ENCODE measurements at places on chromosomes 2 and 18.

- no peak for DNase-seq
These were observed 492.1 kb upstream of the PIK3C3 start for GRCh38 chr18:41462946-41463345.

DNA sequence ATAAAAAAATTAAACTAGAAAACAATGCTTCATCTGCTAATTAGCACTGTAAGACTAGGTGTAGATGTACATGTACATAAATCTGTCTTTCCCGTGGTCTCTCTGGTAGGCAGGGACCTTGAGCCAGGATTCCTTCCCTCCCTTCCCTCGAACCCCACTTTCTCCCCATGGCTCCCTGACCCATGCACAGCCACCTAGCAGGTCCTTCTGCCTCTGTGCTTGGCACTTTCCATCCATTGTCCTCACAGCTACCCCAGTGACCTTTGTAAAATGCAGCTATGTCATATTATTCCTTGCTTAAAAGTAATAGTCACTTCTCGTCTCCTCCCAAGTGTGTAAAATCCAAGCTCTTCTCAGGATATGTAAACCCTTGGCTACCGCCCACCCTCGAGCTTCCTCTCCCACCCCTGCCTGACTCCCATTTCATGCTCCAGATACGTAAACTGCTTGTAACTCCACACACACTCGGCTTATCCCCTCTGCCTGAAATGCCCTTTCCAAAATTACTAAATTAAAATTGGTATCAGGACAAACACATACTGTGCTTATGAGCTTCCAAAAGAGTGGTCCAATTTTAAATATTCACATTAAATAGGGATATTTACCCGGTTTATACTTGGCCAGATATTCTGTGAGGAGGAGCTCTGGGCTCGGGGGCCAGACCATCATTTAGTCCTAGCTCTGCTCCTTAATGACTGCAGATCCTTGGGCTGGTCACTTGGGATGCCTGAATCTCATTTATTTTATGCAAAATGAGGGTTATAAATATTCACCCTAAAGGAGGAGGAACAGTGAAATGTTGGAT is 54.0 kb upstream of the RALBP1 start:
- no peak for DNase-seq

- no peak for DNase-seq
These were observed 156.1 kb downstream of the COL4A4 start for GRCh38 chr2:227007940-227008339.

GRCh38 chr2:150587547-150588505 is 100.4 kb upstream of the RND3 start:
- DNase-seq: no peak

- DNase-seq: no peak
These were observed 15.2 kb downstream of the ITGAV start for GRCh38 chr2:186605041-186605440.

- DNase-seq: peak; percentile 23
These were observed 70.8 kb downstream of the EPHA4 start for GRCh38 chr2:221501210-221501882.

- DNase-seq: no peak
These were observed 125.4 kb upstream of the FOSL2 start for GRCh38 chr2:28267282-28267681.

DNA sequence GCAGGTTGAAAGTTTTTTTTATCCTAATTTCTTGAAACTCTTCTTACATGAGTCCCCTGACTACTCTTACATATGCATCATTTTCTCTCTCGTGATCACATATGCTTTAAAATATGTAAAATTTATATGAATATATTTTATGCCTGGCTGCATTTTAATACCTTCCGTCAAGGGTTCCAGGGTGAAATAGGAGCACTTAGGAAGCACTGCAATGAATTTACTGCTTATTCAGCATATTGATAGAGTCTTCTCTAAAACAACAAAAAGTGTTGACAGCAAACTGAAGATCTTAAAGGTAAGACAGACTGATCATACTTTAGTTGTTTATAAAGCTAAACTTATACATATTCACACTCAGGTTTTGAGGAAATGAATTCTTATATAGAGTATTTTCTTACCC is 1191.6 kb upstream of the CRIM1 start:
- no peak for DNase-seq

DNA sequence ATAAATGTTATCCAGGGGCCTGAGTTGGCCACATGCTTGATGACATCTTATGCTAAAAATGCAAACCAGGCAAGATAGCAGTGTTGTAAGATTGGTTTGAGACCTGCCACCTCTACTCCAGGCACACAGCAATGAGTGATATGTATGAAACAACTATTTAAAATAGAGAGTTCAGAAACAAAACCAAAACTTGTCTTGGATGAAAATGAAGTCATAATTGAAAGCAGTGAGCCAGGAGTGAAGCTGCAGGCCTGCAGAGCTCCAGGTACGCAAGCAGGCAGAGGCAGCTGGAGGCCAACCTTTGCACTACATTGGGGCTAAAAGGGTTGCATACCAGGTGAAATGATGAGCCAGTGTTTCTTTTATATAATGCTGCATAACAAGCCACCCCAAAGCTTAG is 89.2 kb upstream of the SPATS2L start:
- DNase-seq: no peak

DNA sequence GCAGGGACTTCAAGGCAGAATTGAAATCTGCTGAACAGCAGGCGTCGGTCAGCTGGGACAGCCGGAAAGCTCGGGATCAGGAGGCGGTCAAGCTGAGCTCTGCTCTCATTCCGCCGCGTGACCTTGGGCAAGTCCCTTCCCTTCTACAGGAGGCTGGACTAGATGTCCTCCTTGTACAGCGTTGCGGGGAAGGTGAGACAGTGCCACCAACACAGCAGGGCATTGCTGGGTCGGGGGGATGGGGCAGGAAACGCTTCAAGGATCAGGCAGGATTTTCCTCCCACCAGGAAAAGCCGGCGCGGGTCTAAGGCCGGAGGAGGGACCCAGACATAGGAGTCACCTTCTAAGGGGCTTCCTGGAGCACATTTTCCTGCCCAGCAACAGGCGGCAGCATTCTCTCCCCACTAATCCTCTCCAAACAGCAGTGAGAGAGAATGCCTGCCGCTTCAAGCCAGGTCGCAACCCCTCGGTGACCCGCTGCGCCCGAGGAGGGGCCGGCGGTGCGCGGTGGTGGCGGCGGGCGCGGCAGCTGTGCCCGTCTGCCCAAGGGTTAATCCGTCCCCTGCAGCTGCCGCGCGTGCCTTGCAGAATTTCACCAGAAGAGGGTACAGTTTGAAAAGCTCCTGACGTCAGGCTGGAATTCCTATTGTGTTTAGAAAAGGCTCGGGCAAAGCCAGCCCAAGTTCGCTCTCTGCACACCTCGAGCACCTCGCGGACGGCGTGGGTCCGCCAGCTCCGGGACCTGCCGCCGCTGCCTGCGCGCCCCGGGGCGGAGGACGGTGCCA is at the start of gene KCNF1:
Gene KCNF1, plus strand, starts transcription at position 644 of the 785 bp plus-strand sequence. CDS start 493 bp downstream, outside the sequence.
- DNase-seq: no peak

DNA sequence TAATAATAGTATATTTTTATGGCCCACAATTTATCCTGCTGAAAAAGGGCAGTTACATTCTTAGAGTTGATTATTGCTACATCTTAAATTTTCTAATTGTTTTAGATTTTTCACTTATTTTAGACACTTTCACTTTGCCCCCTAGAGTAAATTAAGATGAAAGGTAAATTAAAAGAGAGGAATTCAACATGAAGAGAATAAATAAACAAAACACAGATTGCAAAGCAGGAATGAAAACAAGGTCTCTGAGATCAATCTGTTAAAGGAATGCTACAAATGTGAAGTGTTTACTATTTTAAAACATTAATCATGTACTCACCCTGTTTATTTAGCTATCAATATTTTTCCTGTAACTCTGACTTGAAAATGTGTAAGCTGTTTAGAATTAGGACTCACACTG is 113.5 kb upstream of the ETAA1 start:
- no peak for DNase-seq

- DNase-seq: peak; percentile 78
These were observed 309.0 kb upstream of the GULP1 start for GRCh38 chr2:187982668-187983067.

- no peak for DNase-seq
These were observed 33.8 kb downstream of the GREB1 start for GRCh38 chr2:11567631-11568031.

DNA sequence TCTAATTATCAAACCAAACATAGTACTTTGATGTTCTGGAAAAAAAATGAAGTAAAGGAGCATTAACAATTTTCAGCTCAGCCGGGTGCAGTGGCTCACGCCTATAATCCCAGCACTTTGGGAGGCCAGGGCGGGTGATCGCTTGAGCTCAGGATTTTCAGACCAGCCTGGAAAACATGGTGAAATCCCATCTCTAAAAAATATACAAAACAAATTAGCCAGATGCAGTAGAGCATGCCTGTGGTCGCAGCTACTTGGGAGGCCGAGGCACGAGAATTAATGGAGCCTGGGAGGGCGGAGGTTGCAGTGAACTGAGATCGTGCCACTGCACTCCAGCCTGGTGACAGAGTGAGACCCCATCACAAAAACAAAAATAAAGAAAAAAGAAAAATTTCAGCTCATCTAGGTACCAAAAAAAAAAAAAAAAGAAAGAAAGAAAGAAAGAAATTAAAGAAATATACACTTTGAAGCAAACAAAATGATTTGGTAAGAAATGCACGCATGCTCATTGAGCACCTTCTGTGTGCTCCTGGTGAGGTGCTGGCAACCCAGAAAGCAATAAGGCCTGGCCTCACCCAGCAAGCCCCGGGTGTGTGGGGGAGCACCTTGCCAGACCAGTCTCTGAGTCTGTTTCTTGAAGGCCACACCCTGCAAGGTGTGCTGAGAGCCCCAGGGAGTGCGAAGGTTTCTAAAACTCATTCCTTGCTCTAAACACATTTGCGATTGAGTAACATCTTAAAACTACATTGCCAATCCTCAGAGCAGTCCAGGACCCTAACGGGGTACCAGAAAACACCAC is 133.5 kb downstream of the TFCP2L1 start:
- no peak for DNase-seq

GRCh38 chr18:69480460-69480859 is 79.8 kb downstream of the DOK6 start:
- no peak for DNase-seq

DNA sequence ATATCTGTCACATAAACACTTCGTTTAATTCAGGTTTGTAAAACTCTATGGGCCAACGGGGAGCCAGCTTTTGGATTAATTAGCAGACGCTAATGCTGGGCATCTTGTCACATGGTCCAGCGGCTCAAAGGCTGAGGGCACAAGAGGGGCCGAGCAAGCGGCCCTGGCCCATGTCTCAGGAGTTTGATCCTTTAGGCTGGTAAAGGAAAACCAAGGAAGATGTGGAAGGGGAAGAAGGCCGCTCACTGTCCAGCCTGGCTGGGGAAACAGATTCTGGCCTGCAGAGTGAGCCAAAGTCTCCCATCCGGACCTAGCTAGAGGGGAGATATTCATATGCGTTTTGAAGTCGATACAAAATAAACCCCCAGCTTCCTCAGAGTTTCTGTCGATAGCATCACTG is 248.6 kb upstream of the SIX2 start:
- DNase-seq: no peak

- DNase-seq: no peak
These were observed at the start of gene IL1RN for GRCh38 chr2:113126845-113127645. Gene IL1RN, plus strand, starts transcription at chr2:113127598. Its CDS starts 27 bp downstream, at chr2:113127625.

- DNase-seq: no peak
These were observed 86.6 kb downstream of the DTNB start for GRCh38 chr2:25586726-25587144.

- no peak for DNase-seq
These were observed 2.4 kb upstream of the TMEM178A start for GRCh38 chr2:39663187-39663930.

DNA sequence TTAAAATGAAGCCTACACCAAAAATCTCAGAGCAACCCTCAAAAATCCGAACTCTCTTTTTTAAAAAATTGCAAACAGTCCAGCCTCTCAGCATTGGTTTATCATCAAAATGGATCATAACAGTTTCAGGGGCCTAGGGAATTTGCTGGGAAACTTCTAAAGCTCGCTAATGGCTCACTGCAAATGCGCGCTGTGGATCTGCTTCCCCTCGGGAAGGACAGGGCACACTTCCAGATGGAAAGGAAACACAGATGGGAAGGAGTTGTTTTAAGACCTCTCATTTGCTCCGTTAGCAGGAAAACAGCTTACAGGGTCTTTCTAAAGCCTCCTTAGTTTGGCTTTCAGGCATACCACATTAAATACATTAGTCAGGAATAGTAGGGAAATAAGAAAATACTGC is 27.2 kb downstream of the FECH start:
- DNase-seq: no peak

- no peak for DNase-seq
These were observed 25.0 kb downstream of the ATOH8 start for GRCh38 chr2:85778646-85779379.

GRCh38 chr2:32874931-32875330 is 71.8 kb upstream of the LTBP1 start:
- DNase-seq: no peak

DNA sequence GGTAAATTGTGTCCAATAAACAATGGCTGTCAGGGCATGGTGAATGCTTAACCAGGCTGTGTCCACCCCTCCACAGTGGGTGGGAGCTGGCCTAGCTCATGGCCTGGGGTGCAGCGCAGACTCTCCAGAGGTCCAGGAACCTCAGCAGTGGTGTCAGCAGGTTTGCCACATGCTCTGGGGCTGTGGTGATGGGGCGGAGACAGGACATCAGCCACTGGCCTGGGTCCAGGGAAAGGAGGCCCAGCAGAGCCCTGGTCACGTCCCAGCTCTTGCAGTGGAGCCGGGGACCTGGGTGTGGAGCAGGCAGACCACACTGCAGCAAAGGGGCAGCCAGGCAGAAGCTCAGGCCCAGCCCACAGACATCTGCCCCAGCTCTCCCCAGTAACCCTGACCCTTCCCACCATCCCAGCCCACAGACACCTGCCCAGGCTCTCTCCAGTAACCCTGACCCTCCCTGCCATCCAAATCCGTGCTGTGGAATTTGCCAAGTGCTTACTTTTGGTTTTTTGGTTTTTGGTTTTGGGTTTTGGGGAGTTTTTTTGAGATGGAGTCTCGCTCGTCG is 13.8 kb upstream of the KIF1A start:
- DNase-seq: no peak

GRCh38 chr2:230661072-230661957 is 51.3 kb upstream of the CAB39 start:
- no peak for DNase-seq

DNA sequence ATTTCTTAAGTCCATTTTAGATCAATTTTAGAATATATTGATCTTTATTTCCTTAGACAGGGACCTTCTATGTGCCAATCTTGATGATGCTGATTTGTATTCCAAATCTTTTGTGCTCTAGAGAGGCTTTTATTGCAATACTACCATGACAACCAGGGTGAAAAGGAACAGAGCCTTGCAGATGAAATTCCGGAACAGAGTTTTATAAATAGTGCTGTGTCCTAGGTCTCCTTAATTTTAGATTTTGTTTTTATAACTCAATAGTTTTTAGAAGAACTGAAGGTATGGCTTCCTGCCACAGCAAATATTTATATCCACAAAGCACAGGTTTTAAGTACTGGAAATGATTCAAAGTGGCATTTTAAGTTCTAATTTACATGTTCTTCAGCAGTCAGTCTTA is 160.2 kb downstream of the PMAIP1 start:
- DNase-seq: no peak

DNA sequence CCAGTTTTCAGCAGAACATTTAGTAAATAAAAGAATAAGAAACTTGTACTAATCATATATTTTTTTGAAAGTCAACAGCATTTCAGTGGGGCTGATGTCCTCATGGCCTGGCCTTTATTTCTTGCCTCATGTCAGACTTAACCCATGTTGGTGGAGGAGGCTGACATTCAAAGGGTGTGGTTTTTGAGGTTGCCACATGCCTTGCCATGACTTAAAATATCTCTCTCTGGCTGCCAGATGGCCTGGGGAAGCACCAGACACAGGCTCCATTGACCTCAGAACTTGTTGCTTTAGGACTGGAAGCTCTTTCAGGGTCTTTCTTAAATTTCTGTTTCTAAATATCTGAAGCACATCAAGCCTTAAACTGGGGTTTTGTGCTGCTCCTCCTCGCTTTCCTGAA is 32.5 kb upstream of the CD28 start:
- DNase-seq: no peak
